Mammary epithelial cell (primary cell): ENCODE measurements at places on chromosomes 4 and X.

DNA sequence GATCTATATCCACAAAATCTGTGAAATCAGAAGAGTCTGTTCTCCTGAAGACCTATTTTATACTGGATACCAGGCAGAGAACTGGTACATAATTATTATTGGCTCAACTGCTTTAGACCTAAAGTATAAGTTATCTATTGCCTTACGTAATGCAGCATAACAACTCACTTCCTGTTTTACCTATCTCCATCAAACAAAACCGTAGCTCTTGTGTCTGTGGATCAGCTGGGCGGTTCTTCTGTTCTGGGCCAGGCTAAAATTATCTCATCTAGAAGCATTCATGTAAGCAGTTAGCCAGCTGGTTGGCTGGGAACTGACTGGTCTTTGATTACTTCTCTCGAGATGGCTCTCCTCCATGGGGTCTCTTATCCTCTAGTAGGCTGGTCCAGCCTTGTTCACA lies 57.8 kb downstream of the PPP1R2C start:
- DNase-seq, result no peak

DNA sequence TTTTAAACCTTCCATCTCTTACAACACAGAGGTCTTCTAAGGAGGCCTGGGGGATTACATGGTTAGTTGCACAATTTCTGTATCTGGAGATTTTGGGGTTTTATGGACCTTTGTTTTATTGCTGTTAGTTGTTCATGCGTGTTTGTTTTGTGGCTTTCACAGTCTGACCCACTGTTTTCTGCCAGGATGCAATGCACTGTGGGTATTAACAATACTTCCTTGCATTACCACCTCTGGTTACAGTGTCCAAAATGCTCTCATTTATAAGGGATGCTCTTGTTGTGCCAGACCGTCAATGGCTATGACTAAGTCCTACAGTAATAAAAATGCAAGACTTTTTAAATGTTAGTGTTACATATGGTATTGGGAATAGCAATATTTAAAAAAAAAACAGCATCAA lies 730.2 kb downstream of the KCTD8 start:
- DNase-seq, result no peak

GRCh38 chr4:105248613-105249012 lies 101.9 kb downstream of the TET2 start:
- DNase-seq, result no peak

DNA sequence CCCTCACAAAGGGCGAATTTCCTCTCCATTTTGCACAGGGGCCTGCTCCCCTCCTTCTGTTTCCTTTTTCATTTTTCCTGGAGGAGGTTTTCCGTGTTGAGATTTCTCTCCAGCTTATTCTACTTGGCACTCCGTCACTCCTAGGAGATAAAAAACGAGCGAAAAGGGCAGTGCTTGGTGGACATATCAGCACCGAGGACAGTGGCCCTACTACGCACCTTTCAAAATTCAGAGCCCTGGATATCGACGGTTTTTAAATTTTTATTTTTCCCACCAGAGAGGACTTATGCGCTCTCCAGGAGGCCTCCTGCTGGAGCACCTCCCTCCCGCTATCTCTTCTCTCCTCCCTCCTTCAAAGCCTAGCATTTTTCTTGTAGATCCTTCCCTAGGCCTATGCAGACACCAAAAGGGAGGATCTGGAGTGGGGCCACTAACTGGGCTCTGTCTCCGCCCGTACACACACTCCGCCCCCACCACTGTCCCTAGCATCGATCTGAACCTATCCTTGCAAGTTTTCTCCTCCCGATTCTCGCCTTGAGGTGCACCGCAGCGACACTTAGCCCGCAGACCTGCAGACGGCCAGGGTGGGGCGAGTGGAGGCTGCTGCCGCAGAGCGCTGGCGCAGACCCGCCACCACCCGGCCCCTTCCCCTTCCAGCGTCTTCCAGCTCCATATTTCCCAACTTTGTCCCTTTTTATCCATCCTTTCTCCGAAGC lies 8.5 kb upstream of the TCEAL9 start:
- DNase-seq, result no peak
